ENCODE measurements at places on chromosomes 6 and 20. TPM values are rescaled to one million over a fixed set of nuclear protein-coding genes. Genes with fewer than 3 reads are reported as not detected.

TREML2 gene
- 0.72 TPM for total RNA-seq

ERMARD gene
- 9.6 TPM for total RNA-seq

SMLR1 gene
- 0.72 TPM for total RNA-seq

MDFI gene
- 67.7 TPM for total RNA-seq

RIN2 gene
- total RNA-seq, result 33.7 TPM

TTLL9 gene
- 5.8 TPM for total RNA-seq

PHACTR3 gene
- 5.1 TPM for total RNA-seq

MDC1 gene
- total RNA-seq, result 14.9 TPM

TTK gene
- 7.0 TPM for total RNA-seq

GJE1 gene
- not detected for total RNA-seq

ADGRF4 gene
- 7.5 TPM for total RNA-seq

PBOV1 gene
- total RNA-seq, result 2.2 TPM

SLC35F1 gene
- total RNA-seq, result 2.2 TPM

BNIP5 gene
- 1.2 TPM for total RNA-seq

KIAA1755 gene
- 4.3 TPM for total RNA-seq

DEFB114 gene
- not detected for total RNA-seq

UCKL1 gene
- total RNA-seq, result 48.2 TPM

BPIFB2 gene
- not detected for total RNA-seq
